Activated CD4-positive, alpha-beta T cell treated with anti-CD3 and anti-CD28 coated beads, Interleukin-2, amount 10 ng/mL, durations not matched to agents 7 days and 5 days (primary cell): ENCODE measurements at places on chromosomes 11 and 22. TPM values are rescaled to one million over a fixed set of nuclear protein-coding genes. Genes with fewer than 3 reads are reported as not detected.

- no peak overlapping the region for H3K4me3 ChIP-seq
- H3K36me3 ChIP-seq, result no peaks in the 10 kb centered on the region
- no peaks in the 10 kb centered on the region for H3K4me1 ChIP-seq
- no peak for DNase-seq
- no peak overlapping the region for H3K27ac ChIP-seq
These were observed 1406.1 kb upstream of the TENM4 start for GRCh38 chr11:80846979-80847378.

DNA sequence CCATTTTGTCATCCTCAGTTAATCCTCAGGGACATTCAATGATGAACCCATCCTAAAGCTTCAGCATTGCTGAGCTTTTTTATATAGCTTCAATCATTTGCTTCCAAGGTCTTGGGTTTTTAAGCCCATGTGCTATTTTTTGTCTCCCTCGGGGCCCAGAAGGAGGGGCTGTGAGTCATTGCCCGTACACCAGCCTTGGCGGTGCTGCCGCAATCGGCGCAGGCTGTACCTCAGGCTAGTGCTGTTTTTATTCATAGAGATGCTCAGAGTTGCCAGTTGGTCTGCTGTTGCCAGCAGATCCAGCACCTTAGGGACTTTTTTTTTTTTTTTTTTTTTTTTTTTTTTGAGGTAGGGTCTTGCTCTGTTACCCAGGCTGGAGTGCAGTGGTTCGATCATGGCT is 35.5 kb downstream of the ACO2 start:
- peaks cover 13% of the 10 kb centered on the region for H3K36me3 ChIP-seq
- H3K27me3 ChIP-seq, result no peaks in the 10 kb centered on the region
- DNase-seq, result no peak
- no peak overlapping the region for H3K27ac ChIP-seq
- no peaks in the 10 kb centered on the region for H3K4me1 ChIP-seq

GRCh38 chr11:107590460-107591377 is at the start of gene ELMOD1:
Gene ELMOD1 (plus strand): TSS chr11:107591147. CDS start chr11:107618190, 27,043 bp downstream.
- H3K4me3 ChIP-seq, result peak within 1 kb of the TSS; percentile 72
- DNase-seq, result peak; percentile 37
- H3K4me1 ChIP-seq, result peaks cover 24% of the 10 kb centered on the region
- peaks cover 1% of the 10 kb centered on the region for H3K36me3 ChIP-seq
- H3K27me3 ChIP-seq, result peaks cover 88% of the 10 kb centered on the region

DNA sequence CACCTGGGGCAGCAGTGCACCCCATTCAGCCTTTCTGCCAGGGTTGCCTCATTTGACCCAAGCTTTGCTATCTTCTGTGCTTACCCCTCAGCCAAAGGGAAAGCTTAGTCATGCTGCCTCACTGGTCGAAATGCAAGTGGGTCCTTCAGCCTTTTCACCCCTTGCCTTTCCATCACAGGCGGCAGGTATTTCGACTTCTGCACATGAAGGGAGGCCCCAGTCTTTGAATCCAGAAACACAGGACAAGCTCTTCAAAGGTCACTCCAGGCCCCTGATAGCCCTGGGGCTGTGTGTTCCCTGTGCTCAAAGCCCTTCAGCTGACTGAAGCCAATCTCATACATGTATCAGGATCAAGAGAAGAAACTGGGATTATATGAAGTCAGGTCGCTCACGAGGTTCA is 129.7 kb downstream of the SNX19 start:
- H3K36me3 ChIP-seq, result no peaks in the 10 kb centered on the region
- H3K27ac ChIP-seq, result no peak overlapping the region
- DNase-seq, result no peak
- H3K4me3 ChIP-seq, result no peak overlapping the region
- peaks cover 2% of the 10 kb centered on the region for H3K27me3 ChIP-seq

The OR52I1 gene
- total RNA-seq, result not detected

GRCh38 chr11:116461789-116462188 is 311.0 kb downstream of the BUD13 start:
- H3K4me1 ChIP-seq, result no peaks in the 10 kb centered on the region
- no peaks in the 10 kb centered on the region for H3K36me3 ChIP-seq
- no peak overlapping the region for H3K27ac ChIP-seq
- no peak for DNase-seq
- no peak overlapping the region for H3K4me3 ChIP-seq

- H3K36me3 ChIP-seq, result peaks cover 23% of the 10 kb centered on the region
- DNase-seq, result no peak
- no peak overlapping the region for H3K4me3 ChIP-seq
- no peaks in the 10 kb centered on the region for H3K27me3 ChIP-seq
These were observed 33.7 kb downstream of the RNF121 start for GRCh38 chr11:71962428-71963038.

DNA sequence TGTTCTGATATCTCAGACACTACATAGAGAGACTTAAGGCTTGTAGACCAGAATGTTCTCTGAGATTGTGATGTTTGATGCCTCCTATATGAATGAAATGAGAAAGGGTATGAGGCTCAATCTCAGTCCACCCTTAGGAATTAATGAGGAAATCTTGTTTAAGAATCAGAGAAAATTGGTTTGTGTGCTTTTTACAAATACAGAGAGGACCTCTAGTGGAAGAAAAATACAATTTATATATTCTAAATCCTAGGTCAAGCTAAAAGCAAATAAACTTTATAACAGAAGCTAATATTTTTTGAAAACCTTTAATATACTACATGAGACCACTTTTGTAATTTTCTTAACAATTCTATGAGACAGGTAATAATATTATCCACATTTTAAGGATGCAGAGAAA is 5.0 kb upstream of the OR52H1 start:
- no peak for DNase-seq
- peaks cover 23% of the 10 kb centered on the region for H3K27me3 ChIP-seq
- H3K4me3 ChIP-seq, result no peak overlapping the region
- no peaks in the 10 kb centered on the region for H3K4me1 ChIP-seq

- no peak overlapping the region for H3K27ac ChIP-seq
- H3K4me3 ChIP-seq, result no peak overlapping the region
- H3K36me3 ChIP-seq, result no peaks in the 10 kb centered on the region
- no peaks in the 10 kb centered on the region for H3K4me1 ChIP-seq
- DNase-seq, result no peak
These were observed 10.0 kb upstream of the MMP1 start for GRCh38 chr11:102807921-102808320.

The PCSK7 gene
- total RNA-seq, result 224 TPM

The GLYAT gene
- not detected for total RNA-seq

- no peak overlapping the region for H3K4me3 ChIP-seq
- peak; percentile 1 for DNase-seq
- H3K36me3 ChIP-seq, result peaks cover 3% of the 10 kb centered on the region
- H3K4me1 ChIP-seq, result peaks cover 1% of the 10 kb centered on the region
These were observed 37.3 kb downstream of the RRP8 start for GRCh38 chr11:6565988-6566703.

DNA sequence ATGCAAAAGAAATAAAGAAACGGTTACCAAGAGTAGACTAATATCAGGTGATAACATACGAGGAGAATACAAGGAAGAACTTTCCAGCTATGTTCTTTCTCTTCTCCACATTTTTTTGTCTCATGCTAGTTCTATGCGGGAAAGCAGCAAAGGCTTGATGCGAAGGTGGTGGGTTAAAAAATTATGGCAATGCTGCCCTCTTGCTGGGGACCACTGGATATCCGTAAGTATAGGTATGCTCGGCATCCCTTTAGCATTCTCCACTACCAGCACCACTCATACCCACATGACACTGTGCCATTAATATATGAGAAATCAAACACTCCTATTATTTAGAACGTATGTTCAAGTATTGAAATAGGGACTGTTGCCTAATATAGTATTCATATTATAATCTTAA is 776.4 kb downstream of the LRRC4C start:
- no peaks in the 10 kb centered on the region for H3K27me3 ChIP-seq
- no peaks in the 10 kb centered on the region for H3K36me3 ChIP-seq
- H3K4me3 ChIP-seq, result no peak overlapping the region

DNA sequence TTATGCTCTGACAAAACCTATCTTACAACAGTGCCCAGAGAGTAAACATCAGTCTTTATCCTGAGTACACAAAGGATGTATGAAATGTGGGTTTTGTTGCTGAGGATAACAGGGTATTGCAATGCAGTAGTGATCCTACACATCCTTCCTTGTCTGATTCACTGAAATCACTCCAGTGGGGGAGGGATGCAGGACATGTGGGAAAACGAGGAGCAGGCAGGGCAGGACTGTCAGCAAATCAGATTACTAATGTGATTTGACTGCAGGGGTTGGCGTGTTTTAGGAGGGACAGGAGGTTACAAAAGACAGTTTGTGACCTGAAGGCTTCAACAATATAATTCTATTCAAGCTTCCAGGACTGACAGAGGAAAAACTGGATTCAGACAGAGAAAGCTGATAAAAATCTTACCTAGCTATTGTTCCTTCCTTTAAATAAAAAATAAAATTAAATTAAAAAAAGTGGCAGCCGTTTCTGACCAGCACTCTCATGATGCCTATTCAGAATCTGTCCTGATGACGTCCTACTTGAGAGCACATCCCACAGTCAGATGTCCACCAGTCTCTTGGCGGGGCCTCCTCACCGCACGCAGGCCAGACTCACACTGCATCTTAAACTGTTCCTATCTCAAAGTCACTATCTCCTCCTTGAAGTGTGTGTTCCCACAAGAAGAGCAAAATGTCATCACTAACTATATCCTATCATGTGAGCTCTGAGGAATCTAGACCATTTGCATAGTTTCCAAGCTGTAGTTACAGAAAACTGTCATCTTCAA is 50.6 kb upstream of the MN1 start:
- no peaks in the 10 kb centered on the region for H3K27me3 ChIP-seq
- DNase-seq, result no peak
- no peak overlapping the region for H3K4me3 ChIP-seq
- H3K4me1 ChIP-seq, result peaks cover 9% of the 10 kb centered on the region

GRCh38 chr22:46843821-46844255 is 81.4 kb downstream of the TBC1D22A start:
- peaks cover 3% of the 10 kb centered on the region for H3K36me3 ChIP-seq
- H3K4me1 ChIP-seq, result peaks cover 14% of the 10 kb centered on the region
- DNase-seq, result no peak
- no peaks in the 10 kb centered on the region for H3K27me3 ChIP-seq
- H3K4me3 ChIP-seq, result no peak overlapping the region
